Left hindlimb (tissue), 1 donor: ENCODE measurements at places on chromosomes 16 and 17.

GRCh38 chr16:54237-54581 is 581 bp downstream of the SNRNP25 start:
- DNase-seq, result no peak

GRCh38 chr16:57306676-57307341 is 22.3 kb upstream of the PLLP start:
- no peak for DNase-seq

DNA sequence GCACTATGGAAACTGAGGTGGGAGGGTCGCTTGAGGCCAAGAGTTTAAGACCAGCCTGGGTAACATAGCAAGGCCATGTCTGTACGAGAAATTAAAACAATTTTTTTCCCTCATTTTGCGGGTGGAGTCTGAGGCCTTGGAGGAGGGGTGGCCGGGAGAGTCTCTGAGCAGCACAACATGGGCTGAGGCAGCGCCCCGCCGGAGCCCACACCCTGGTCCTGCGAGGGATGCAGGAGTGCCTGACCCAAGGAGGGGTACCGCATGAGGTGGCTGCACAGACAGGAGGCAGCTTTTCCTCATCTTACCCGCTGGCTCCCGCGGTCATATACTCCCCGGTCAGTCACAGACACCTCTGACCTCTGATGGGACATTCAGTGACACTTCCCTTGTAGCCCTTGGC is 67.7 kb downstream of the MSI2 start:
- no peak for DNase-seq

GRCh38 chr16:31456988-31457360 is 2.3 kb upstream of the ARMC5 start:
- DNase-seq, result no peak

GRCh38 chr16:10033556-10033955 is 148.7 kb downstream of the GRIN2A start:
- DNase-seq, result no peak

DNA sequence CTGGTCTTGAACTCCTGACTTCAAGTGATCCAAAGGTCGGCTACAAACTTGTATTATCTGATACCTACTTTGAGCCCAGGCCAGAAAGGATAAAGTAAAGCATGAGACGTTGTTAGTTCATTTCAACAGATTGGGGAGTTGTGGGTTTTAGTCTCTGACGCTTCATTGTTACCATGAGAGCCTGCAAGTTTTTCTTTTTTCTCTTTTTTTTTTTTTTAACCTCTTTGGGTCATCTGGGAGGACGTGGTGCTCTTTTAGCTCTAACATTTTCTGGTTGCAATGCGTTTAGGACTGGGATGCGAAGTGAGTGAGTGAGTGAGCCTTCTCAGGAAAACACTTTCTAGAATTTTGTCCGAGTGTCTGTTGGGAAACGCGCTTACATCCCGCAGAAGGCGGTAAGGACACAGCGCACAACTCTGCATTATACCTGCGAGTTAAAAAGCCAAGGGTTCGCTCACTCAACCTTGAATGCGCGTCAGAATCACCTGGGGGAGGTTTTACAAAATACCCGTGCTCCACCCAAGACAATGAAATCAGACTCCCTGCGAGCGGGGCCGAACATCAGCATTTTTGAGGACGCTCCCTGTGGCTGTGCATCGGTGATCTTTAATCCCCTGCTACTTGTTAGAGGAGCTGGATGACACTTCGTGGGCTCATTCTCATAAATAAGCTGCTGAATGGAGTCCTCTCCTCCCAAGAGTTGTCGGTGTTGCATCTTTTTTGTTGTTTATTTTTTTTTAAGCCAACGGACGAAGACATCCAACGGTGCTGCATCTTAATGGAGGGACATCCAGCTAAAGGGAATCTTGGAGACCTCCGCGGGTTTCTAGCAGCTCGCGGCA is 629 bp upstream of the RNF135 start:
- peak; percentile 34 for DNase-seq

- no peak for DNase-seq
Observed at GRCh38 chr17:12729086-12729485, 60.2 kb upstream of the ARHGAP44 start.

DNA sequence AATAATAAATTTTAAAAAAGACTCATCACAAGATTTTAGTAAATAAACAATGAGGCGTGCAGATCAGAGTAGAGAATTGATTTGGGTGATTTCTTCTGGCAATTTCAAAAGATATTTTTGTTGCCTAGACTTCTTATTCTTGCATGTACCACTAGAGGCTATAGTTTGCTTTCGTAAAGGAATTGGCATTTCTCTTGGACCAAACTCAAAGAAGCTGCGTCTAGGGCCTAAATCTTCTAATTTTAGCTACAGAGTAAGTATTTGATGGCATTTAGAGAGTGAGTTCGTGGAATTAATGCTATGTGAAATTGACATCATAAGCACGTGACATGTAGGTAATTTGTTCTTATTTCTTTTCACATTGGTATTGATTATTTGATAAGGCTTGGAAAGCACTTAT is 24.4 kb upstream of the ABCC11 start:
- DNase-seq, result no peak

- no peak for DNase-seq
Observed at GRCh38 chr17:34146440-34147043, 108.5 kb upstream of the CCL2 start.

DNA sequence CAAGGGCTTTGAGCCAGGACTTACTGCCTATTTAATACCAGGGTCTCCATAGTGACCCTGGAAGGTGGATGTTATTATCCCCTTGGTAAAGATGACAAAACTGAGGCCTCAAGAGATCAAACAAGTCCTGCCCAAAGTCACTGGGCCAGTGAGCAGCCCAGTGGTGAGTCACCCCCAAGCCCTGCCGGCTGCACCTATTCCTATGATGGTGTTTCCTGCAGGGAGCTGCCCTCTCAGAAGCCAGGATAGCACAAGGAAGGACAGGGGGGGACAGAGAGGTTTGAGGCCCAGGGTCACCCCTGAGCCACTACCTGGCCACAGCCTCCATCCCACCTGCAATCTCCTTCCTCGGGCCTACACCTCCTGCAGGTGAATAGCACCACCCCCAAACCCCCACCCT is 90.9 kb downstream of the SDK2 start:
- DNase-seq, result no peak

- peak; percentile 56 for DNase-seq
Observed at GRCh38 chr16:47037396-47037745, 63.9 kb upstream of the DNAJA2 start.

DNA sequence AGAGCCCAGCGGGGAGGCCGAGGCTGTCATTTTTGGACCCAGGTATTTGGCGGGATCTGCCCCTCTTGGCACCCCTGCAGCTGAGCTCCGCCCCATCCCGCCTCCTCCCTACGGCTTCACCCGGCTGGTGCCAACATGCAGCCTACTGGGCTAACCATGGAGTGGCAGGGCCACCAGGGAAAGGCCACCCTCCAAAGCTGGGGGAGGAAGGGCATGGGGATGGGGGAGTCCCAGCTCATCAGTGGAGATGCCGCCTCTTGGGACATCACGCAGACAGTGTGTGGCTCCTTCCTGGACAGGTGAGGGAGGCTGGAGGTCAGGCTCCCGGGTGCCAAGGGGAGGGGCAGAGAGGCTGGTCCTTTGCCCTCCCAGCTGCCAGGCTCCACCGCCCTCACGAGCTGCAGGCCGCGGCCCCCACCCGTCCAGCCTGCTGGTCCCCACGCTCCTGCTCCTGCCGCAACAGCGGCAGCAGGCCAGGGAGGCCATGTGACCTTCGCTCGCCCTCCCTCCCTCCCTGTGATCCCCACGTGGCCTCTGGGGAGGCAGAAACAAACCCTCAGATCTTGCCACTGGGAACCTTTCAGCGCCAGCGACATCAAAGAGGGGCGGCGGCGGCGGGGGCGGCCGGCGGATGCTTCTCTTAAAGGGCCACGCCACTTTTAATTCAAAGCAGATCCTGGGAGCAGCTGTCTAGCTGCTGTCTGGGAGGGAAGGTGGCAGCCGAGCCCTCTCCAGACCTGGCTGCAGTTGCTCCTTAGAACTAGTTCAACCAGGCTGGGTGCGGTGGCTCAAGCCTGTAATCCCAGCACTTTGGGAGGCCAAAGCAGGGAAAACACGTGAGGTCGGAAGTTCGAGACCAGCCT is 6.8 kb upstream of the NOTUM start:
- DNase-seq, result peak; percentile 89

GRCh38 chr16:77206533-77206932 is 7.3 kb downstream of the SYCE1L start:
- DNase-seq, result no peak

DNA sequence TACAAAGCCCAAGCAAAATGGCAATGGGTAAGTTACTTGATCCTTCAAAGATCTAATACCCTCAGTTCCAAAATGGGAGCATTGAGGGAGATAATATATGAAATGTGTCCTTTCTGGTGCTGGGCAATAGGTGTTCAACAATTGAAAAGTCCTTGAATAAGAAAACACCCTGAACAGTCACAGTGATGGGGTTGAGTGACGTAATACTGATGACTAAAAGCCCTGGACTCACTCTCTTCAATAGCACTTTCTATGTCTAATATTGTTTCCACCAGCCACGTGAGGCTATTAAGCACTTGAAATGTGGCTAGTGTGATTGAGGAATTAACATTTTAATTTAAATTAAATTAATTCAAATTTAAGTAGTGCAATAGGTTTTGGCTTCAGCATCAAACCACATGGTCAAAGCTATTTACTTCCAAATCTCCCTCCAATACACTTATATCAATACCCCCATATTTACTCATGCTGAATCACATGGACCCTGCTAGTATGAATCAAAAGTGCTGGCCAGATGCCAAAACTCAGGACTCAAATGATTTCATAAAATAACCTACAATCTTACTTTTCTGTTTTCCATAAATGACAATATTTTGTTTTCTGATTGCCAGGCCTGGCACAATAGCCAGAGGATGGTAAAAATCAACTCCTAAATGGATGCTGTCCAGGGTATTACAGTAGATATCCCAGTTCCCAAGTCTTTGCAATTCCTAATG is 516.2 kb downstream of the HAPSTR1 start:
- DNase-seq, result no peak

DNA sequence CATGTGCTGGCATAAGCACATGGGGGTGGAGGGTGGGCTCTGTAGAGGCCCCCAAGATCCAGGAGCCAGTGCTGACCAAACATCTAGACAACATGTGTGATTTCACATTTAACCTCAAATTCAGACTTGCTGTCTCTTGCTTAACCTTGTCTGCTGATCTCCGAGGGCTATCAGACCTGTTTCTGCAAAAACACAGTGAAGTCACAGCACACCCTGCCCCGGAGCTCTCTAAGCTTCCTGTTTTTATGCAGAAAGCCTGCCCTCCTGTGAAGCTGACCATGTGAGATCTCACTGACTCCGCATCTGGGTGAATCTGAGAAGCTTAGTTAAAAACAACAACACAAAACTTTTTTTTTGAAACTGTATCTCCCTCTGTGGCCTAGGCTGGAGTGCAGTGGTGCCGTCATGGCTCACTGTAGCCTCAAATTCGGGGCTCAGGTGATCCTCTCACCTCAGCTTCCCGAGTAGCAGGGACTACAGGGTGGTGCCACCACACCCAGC is 6.6 kb upstream of the DPEP2 start:
- no peak for DNase-seq

GRCh38 chr17:77475016-77475976 is 334.5 kb downstream of the SEC14L1 start:
- DNase-seq, result peak; percentile 69

DNA sequence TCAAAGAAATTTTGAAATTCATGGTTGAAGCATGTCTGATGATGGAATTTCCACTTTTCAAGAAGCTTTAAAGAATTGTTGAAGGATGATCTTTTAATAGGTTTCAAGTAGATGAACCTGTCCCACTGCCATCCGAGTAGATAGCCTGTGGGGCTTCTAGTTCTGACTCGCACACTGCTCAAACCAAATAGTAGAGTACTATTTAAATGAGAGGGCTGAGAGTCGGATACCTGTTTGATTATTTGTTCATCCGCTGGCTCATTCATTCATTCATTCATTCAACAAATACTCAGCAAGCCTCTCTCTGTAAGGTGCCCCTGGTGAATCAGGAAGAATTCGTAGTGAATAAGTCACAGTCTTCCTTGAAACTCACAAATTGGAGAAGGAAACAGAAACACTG is 108.2 kb upstream of the IRX5 start:
- no peak for DNase-seq

GRCh38 chr17:71327376-71328059 is 793.3 kb upstream of the SOX9 start:
- no peak for DNase-seq

DNA sequence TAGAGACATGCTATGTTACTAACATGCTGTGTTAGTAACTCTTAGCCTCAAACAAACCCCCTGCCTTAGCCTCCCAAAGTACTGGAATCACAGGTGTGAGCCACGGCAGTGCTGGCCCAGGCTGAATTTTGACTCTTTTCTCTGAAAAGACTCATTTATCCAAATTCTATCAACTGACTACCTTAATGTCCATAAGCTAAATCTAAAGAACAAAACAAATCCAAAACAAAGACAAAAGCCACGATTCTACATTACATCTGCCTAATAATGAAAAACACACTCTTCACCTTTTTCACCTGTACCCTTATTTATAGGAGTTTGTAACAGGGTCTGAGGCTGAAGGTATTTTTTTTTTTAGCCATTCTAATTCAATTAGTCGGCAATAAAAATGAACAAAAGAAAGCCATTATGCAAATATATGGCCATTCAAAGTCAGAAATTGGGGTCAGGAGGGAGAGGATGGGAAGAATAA is 432.5 kb downstream of the RBFOX1 start:
- DNase-seq, result no peak
